ENCODE measurements at places on chromosomes 6 and 20. TPM values are rescaled to one million over a fixed set of nuclear protein-coding genes. Genes with fewer than 3 reads are reported as not detected.

DNA sequence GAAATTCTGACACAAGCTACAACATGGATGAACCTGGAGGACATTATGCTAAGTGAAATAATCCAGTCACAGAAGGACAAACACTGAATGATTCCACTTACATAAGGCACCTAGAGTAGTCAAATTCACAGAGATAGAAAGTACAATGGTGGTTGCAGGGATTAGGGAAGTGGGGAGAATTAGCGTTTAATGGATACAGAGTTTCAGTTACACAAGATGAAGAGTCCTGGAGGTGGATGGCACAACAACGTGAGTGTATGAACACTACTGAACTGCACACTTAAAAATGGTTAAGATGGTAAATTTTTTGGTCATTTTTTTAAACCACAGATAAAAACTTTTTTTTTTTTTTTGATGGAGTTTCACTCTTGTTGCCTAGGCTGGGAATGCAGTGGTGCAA, 24.7 kb downstream of the MOCS3 start:
- no peak overlapping the region for H3K4me3 ChIP-seq
- DNase-seq = no peak
- no peaks in the 10 kb centered on the region for H3K36me3 ChIP-seq
- no peak overlapping the region for H3K27ac ChIP-seq

- H3K4me1 ChIP-seq = no peaks in the 10 kb centered on the region
- DNase-seq = no peak
- no peak overlapping the region for H3K4me3 ChIP-seq
- H3K36me3 ChIP-seq = no peaks in the 10 kb centered on the region
- H3K27ac ChIP-seq = no peak overlapping the region
Observed at GRCh38 chr6:73049971-73050594, 175.2 kb downstream of the KHDC1L start.

GRCh38 chr6:11039040-11039439, 5.1 kb downstream of the ELOVL2 start:
- H3K4me1 ChIP-seq = peaks cover 13% of the 10 kb centered on the region
- peaks cover 45% of the 10 kb centered on the region for H3K27me3 ChIP-seq
- H3K36me3 ChIP-seq = no peaks in the 10 kb centered on the region
- DNase-seq = no peak
- H3K4me3 ChIP-seq = no peak overlapping the region

DNA sequence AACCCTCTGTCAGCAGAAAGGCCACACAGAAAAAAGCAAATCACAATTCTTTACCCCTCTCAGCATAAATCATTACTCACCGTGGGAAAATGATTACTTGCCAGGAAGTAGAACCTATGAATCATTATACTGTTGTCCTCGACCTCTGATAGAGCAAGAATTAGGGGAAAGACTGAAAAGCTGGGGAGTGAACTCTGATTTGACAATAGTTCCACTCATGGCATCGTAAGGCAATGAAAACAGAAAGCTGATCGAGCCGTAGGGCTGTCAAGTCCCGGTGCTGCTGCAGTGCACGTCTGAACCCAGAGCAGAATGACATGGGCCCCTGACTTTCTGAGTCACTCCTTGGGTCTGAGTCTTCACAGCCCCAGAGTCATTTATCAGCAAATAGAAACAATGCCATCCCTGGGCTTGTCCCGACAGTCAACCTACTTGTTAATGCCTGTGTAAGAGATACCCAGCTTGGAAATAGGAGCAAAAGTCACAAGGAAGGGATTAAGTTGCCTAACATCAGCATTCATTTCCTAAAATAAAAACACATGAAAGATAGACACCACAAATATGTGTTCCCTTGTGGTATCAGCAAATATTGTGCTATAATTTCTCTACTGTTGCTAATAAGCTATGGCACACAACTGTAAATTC, 224.8 kb upstream of the MARCKS start:
- peaks cover 29% of the 10 kb centered on the region for H3K4me1 ChIP-seq
- H3K27ac ChIP-seq = peak overlapping the region; percentile 64
- H3K27me3 ChIP-seq = peaks cover 3% of the 10 kb centered on the region
- peak overlapping the region; percentile 3 for H3K4me3 ChIP-seq

STX11 gene
- not detected for total RNA-seq

GRCh38 chr6:157761331-157761921, 61.6 kb upstream of the SNX9 start:
- no peak for DNase-seq
- no peak overlapping the region for H3K27ac ChIP-seq
- H3K4me3 ChIP-seq = no peak overlapping the region
- peaks cover 13% of the 10 kb centered on the region for H3K4me1 ChIP-seq

COX4I2 gene
- total RNA-seq = not detected

- H3K27ac ChIP-seq = no peak overlapping the region
- H3K27me3 ChIP-seq = no peaks in the 10 kb centered on the region
- no peak overlapping the region for H3K4me3 ChIP-seq
- no peak for DNase-seq
- H3K36me3 ChIP-seq = peaks cover 33% of the 10 kb centered on the region
Observed at GRCh38 chr20:437787-438486, 24.4 kb downstream of the TBC1D20 start.

SLC17A1 gene
- total RNA-seq = 0.49 TPM

- H3K4me1 ChIP-seq = peaks cover 17% of the 10 kb centered on the region
- H3K36me3 ChIP-seq = no peaks in the 10 kb centered on the region
- peaks cover 13% of the 10 kb centered on the region for H3K27me3 ChIP-seq
- no peak overlapping the region for H3K4me3 ChIP-seq
- DNase-seq = no peak
Observed at GRCh38 chr20:61185841-61186601, 66.0 kb upstream of the CDH4 start.

- H3K4me1 ChIP-seq = peaks cover 1% of the 10 kb centered on the region
- H3K27ac ChIP-seq = peak overlapping the region; percentile 52
- no peaks in the 10 kb centered on the region for H3K36me3 ChIP-seq
- no peak for DNase-seq
Observed at GRCh38 chr6:34056305-34057108, 89.4 kb downstream of the GRM4 start.

DNA sequence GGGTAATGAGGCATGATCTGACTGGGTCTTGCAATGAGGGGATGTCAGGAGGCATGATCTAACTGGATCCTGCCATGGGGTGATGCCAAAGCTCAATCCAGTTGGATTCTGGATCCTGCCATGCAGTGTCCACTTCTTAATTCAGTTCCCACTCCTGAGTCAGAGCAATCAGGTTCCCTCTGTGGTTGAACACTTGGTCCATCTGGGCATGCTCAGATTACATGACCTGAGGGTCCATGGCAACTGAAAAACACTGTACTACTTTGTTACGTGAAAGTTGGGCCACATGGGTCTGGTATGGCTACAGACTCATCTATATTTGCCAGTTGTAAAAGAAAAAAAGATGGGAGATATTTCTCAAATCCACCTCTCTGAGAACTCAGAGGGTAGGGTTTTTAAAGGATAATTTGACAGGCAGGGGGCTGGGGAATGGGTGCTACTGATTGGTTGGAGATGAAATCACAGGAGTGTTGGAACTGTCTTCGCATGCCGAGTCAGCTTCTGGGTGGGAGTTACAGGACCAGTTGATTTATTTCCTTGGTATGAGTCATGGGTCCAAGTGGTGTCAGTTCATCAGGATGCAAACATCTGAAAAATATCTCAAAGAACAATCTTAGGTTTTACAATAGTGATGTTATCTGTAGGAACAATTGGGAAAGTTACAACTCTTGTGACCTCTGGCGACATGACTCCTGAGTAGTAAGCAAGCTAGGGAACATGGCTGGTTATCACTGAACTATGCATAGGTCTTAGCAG, 21.6 kb downstream of the C6orf163 start:
- no peak overlapping the region for H3K27ac ChIP-seq
- H3K4me3 ChIP-seq = no peak overlapping the region
- H3K36me3 ChIP-seq = peaks cover 24% of the 10 kb centered on the region
- no peak for DNase-seq
- H3K27me3 ChIP-seq = no peaks in the 10 kb centered on the region

DNA sequence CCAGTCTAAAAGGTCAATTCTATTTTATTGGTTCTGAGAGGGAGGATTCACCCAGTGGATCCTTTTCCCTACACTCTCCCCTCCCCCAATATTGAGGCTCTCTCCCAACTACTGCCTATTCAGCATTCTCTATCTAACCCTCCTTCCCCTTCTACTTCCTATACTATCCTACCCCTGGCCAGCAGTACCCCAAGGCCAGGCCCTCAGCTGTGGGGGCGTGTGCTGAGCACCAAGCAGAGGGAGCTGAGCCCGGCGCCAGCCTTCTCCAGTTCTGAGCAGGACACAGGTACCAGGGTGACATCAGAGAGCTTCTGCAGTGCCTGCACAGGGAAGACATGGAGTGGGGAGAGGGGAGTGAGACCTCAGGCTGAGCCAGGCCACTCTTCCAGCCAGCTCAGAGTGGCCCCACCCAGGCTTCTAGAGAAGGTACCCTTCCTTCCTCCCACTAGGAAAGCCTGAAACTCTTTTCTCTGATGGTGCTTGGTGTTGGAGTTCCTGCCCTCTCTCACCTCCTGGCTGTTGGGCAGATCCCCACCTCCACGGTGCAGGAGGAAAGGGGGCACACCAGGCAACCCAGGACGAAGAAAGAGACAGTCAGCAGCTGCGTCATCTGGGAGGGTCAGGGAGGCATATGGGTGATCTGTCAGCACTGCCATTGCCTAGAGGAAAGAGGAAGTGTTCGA, 1.9 kb downstream of the DDAH2 start:
- DNase-seq = no peak
- peak overlapping the region; percentile 61 for H3K4me3 ChIP-seq
- H3K27me3 ChIP-seq = no peaks in the 10 kb centered on the region
- H3K36me3 ChIP-seq = peaks cover 44% of the 10 kb centered on the region
- no peak overlapping the region for H3K27ac ChIP-seq

DNA sequence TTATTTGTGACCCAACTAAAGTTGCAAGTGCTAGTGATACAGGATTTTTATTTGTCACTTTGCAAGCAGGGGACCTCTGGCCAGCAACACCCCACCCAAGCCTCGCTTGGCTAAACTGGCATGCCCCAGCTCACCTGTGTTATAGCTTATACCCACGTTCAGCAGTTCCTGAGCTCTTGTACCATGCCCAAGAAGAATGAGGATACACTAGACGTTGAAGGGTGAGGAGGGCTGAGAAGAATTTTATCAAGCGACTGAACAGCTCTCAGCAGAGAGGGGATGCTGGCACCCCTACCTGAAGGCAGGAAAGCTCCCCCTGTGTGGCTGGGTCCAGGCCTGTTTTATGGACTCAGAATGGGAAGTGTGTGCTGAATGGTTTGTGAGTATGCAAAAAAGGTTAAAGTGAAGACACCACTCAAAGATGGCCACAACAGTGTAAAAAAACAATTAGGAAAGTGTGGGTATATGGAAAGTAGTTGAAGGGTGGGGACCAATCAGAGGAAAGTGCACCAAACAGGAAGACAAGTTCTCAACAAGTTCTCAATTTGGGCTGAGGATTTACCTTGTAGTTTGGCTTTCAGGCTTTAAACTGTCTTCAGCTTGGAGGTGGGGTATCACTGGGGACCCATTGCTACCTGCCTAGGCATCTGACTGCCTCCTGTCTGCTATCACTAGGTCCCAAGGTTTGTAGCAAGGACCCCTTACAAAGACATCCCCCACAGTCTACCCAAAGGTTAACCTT, 15.0 kb downstream of the BTN2A1 start:
- H3K36me3 ChIP-seq = peaks cover 28% of the 10 kb centered on the region
- H3K4me3 ChIP-seq = no peak overlapping the region
- no peak for DNase-seq

DNA sequence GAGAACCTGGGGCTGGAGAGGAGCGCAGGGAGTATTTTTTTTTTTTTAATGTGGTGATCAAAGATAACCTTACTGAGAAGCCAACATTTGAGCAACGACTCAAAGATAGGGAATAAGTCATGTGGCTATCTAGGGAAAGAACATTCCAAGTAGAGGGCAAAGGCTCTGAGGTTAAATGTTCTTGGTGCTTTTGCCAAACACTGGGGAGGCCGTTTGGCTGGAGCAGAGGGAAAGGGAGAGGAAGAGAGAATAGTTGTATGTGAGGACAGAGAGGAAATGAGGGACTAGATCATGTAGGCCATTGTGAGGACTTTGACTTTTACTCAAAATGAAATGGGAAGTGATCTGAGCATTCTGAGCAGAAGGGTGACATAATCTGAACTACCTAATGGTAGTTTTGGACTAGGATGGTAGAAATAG, 27.8 kb downstream of the ACSS2 start:
- H3K27me3 ChIP-seq = no peaks in the 10 kb centered on the region
- H3K4me3 ChIP-seq = no peak overlapping the region
- DNase-seq = no peak
- peaks cover 5% of the 10 kb centered on the region for H3K36me3 ChIP-seq
- H3K4me1 ChIP-seq = no peaks in the 10 kb centered on the region

ABHD16B gene
- not detected for total RNA-seq

SAMD10 gene
- 12.8 TPM for total RNA-seq

DNA sequence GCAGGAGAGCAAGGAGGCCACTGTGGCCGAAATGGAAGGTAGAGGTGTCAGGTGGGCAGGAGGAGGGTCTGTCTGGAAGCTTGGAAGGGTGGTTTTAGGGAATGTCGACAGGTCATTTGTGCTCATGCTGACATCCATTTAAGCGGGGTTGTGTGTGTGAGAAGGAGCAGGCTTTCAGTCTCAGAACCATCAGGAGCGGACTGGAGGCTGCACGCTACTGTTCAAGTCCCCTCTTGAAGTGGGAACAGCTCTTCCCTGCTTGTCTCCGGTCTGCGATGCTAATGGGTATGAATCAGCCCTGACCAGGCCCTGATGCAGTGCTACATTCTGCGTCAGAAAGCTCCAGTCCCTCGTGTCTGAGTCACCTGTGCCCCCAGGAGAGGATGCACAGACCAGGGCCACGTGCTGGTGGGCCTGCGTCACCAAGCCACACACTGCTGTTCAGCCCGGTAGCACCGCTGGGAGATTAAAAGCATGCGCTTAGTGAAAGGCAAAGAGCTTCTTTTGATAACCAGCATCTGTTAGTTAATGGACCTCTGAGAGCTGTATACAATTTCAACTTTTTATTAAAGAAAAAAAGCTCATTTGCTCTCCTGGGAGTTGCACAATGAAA, 58.0 kb downstream of the APCDD1L start:
- DNase-seq = no peak
- peaks cover 12% of the 10 kb centered on the region for H3K36me3 ChIP-seq
- no peaks in the 10 kb centered on the region for H3K4me1 ChIP-seq
- no peaks in the 10 kb centered on the region for H3K27me3 ChIP-seq
- no peak overlapping the region for H3K27ac ChIP-seq

- H3K4me1 ChIP-seq = peaks cover 25% of the 10 kb centered on the region
- no peaks in the 10 kb centered on the region for H3K36me3 ChIP-seq
- peak overlapping the region; percentile 59 for H3K4me3 ChIP-seq
- H3K27ac ChIP-seq = peak overlapping the region; percentile 76
- DNase-seq = peak; percentile 50
Observed at GRCh38 chr20:62368392-62368975, 1.4 kb upstream of the LAMA5 start.

GRCh38 chr20:62787321-62787720, 9.0 kb upstream of the MRGBP start:
- peaks cover 27% of the 10 kb centered on the region for H3K27me3 ChIP-seq
- no peak overlapping the region for H3K4me3 ChIP-seq
- no peak for DNase-seq

GRCh38 chr6:69884231-69884630, 17.9 kb downstream of the COL19A1 start:
- no peaks in the 10 kb centered on the region for H3K4me1 ChIP-seq
- H3K4me3 ChIP-seq = no peak overlapping the region
- no peaks in the 10 kb centered on the region for H3K27me3 ChIP-seq
- peaks cover 6% of the 10 kb centered on the region for H3K36me3 ChIP-seq

GRCh38 chr6:21390532-21391213, 202.9 kb upstream of the SOX4 start:
- no peak for DNase-seq
- H3K4me1 ChIP-seq = peaks cover 10% of the 10 kb centered on the region
- no peaks in the 10 kb centered on the region for H3K36me3 ChIP-seq
- no peak overlapping the region for H3K4me3 ChIP-seq
